ENCODE measurements at places on chromosomes 5 and 9. TPM values are rescaled to one million over a fixed set of nuclear protein-coding genes. Genes with fewer than 3 reads are reported as not detected.

The SCGB3A2 gene
- not detected for total RNA-seq

DNA sequence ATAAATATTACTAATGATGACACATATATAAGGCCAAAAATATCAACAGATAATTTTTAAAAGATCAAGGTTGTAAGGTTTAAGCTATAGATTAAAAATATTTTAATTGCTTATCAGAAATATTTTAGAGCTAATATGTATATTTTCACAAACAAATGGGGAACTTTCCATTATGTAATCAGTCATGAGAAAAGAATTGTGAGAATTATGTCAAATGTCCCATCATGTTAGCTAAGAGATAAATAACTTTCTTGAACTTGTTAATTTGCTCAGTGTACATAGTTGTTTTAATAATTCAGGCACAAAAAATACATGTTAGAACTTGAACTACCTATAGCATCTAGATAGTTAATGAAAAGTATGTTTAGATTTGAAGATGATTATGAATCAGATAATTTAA is 67.7 kb downstream of the SYK start:
- no peaks in the 10 kb centered on the region for H3K36me3 ChIP-seq
- H3K4me3 ChIP-seq, result no peak overlapping the region
- H3K4me1 ChIP-seq, result no peaks in the 10 kb centered on the region
- no peak for DNase-seq
- no peak overlapping the region for H3K27ac ChIP-seq
- H3K27me3 ChIP-seq, result no peaks in the 10 kb centered on the region

- H3K27ac ChIP-seq, result no peak overlapping the region
- H3K4me1 ChIP-seq, result no peaks in the 10 kb centered on the region
- H3K36me3 ChIP-seq, result no peaks in the 10 kb centered on the region
These were observed 591.7 kb downstream of the CSNK1G3 start for GRCh38 chr5:124103671-124104070.

The SPATA31D4 gene
- not detected for total RNA-seq

- H3K27ac ChIP-seq, result no peak overlapping the region
- H3K27me3 ChIP-seq, result no peaks in the 10 kb centered on the region
- no peaks in the 10 kb centered on the region for H3K36me3 ChIP-seq
- H3K4me1 ChIP-seq, result peaks cover 10% of the 10 kb centered on the region
These were observed 110.9 kb upstream of the PRLR start for GRCh38 chr5:35341189-35341588.

GRCh38 chr9:35426627-35427026 is 63.3 kb upstream of the RUSC2 start:
- no peak overlapping the region for H3K27ac ChIP-seq
- peaks cover 2% of the 10 kb centered on the region for H3K27me3 ChIP-seq
- DNase-seq, result no peak
- H3K36me3 ChIP-seq, result no peaks in the 10 kb centered on the region
- peaks cover 5% of the 10 kb centered on the region for H3K4me1 ChIP-seq
- no peak overlapping the region for H3K4me3 ChIP-seq

- H3K27ac ChIP-seq, result no peak overlapping the region
- H3K4me1 ChIP-seq, result peaks cover 23% of the 10 kb centered on the region
- no peak overlapping the region for H3K4me3 ChIP-seq
These were observed 667.4 kb upstream of the SEMA6A start for GRCh38 chr5:117242028-117242427.

DNA sequence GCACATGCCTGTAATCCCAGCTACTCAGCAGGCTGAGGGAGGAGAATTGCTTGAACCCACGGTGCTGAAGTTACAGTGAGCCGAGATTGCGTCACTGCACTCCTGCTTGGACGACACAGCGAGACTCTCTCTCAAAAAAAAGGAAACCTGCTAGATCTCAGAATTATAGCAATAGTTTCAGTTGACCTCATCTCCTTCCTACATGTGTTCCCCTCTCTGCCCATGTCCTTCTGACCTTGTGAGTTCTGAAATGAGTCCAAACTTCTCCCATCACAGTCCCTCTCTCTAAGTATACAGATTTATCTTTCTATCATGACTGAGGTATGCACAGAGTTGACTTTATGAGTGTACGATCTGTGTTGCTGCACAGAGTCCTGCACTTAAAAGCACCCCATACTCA is 44.6 kb upstream of the SHOC1 start:
- no peaks in the 10 kb centered on the region for H3K4me1 ChIP-seq
- no peak for DNase-seq
- H3K27ac ChIP-seq, result no peak overlapping the region

- H3K4me1 ChIP-seq, result no peaks in the 10 kb centered on the region
- no peaks in the 10 kb centered on the region for H3K27me3 ChIP-seq
- no peak overlapping the region for H3K4me3 ChIP-seq
- no peaks in the 10 kb centered on the region for H3K36me3 ChIP-seq
These were observed 184.0 kb downstream of the TTLL11 start for GRCh38 chr9:121909111-121909510.

The GDF9 gene
- total RNA-seq, result 0.46 TPM
